ENCODE measurements at places on chromosomes 1 and 21.
A peak's percentile ranks its signal among the peaks of the same experiment; 100 is the strongest.

- no peak for DNase-seq
Observed at GRCh38 chr1:93005252-93005598, 44.0 kb upstream of the DIPK1A start.

DNA sequence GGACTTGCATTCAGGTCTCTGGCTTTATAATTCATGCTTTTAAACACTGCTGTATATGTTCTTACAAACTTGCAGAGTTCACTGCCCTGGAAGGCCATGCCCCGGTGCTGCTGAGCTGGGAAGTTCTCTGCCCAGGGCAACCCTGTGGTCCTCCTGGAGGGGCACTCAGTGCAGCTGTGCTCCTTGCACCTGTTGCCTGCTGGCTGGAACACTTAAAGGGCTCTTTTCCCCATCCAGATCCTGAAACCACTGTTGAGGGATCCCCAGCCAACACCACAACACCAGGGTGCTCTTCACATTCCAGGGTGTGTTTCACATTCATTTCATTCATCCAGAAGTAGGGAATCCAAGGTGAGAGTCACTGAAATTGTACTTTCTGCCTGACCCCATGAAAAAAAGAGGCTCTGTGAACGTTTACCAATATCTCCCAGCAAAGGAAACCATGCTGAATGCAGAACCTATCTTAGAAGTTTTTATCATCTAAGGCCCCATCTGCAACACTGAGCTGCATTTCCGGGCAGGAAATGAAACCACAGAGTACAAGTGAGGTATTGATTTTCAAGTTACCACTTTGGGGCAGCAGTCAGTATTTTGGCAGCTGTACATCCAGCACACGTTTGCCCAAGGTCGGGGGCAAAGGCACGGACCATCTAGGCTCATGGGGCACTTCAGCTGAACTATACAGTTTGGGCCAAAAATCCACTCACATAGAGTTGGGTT is 16.4 kb upstream of the KIAA0040 start:
- DNase-seq, result peak; percentile 9

DNA sequence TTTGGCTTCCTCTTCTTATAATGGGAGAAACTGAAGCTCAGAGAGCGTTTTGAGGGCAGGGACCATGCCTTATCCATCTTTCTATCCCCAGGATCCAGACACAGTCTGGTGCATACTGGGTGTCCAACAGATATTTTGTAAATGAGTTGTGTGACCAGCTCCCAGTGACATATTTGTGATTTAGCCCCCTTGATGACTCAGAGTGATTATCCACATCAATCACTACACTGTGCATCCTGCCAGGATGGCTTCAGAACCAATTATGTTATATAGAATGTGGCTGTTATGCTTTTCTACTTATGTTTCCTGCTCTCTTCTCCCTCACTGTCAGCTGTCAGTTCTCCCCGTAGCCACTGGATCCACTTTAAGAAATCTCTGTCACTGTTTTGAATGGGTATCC is 11.3 kb downstream of the OLFML3 start:
- DNase-seq, result no peak

- DNase-seq, result no peak
Observed at GRCh38 chr1:221902961-221903360, 161.1 kb upstream of the DUSP10 start.

DNA sequence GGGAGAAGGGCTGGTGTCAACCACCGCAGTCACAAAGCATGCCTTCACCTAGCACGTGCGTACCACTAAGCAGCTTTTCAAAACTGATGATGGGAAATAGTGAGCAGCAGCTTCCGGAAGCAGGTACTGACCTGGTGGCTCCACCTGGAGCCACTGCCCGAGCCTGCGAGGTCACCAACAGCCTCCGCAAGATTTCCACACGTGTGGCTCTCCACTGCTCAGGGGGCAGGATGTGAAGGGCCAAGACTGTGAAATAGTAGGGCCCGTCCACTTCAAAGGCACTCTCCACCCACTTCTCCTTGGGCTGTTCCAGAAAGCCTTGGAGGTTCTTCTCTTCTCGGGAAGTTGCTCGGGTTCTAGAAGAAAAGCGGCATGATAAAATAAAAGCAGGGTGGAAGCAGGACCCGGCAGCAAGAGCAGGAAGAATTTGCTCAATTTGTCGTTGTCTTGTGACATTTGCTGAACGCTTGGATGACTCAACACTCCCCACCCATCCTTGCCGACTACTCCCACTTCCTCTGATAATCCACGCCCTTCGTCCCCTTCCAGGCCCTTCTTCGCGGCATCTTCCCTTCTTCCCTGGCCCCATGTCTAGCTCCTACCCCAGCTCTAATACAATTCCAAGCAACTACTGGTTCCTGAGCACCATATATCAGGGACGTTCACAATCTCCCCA is 124.9 kb upstream of the IFFO2 start:
- DNase-seq, result no peak

DNA sequence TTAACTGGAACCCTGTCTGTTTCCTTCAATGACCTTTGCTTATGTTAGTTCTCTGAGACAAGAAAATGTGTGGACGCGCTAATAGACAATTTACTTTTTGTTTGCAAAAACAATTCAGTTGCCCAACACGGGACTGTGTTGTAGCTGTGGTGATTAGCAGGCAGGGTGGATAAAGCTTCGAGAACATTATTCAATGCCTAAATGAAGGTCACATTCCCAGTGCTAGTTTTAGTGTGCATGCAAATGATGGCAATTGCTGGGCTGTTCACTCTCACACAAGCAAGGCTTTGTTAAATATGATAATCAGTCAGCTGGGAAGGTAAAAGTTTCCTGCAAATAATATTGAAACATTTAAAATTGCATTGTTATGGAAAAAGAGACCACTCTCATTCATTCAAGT is 188.4 kb downstream of the BACH1 start:
- no peak for DNase-seq

- DNase-seq, result no peak
Observed at GRCh38 chr1:201396861-201397464, 2.2 kb downstream of the LAD1 start.

- no peak for DNase-seq
Observed at GRCh38 chr1:175599212-175599705, 144.1 kb downstream of the TNR start.

- no peak for DNase-seq
Observed at GRCh38 chr1:241228339-241228738, 128.7 kb downstream of the RGS7 start.

- no peak for DNase-seq
Observed at GRCh38 chr1:27621051-27621920, 13.7 kb downstream of the FGR start.

- no peak for DNase-seq
Observed at GRCh38 chr21:17981060-17981740, 162.0 kb upstream of the C21orf91 start.

DNA sequence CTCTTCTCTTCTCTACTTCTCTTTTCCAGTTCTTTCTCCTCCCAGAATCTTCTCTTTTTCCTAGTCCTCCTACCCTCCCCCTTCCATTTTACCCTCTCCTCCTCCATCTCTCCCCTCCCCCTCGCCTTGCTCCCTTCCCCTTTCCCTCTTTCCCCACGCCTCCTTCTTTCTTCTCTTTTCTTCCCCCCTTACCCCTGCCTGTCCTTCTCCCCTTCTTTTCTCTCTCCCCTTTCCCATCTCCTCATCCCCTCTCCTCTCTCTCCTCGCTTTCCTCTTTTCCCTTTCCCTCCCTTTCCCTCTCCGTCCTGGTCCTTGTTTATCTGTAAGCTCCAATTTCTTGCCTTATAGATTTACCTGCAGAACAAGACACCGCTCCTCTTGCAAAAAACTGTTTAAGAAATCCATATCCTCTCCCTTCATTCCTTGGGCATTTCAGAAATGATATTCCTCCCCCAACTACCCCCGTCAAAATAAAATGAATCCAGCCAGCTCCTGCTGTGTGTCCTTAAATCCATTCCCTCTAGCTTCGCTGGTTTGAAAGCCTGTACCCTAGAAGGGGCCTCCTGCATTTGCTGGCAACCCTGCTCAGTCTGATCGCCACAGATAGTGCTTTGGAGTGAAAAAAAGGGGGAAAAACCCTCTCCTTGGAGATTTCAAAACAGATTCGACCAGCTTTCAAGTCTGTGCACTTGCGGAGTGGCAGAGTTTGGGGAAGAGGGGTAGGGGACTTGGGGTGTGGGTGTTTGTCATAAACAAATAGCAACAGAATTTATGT is 89.4 kb downstream of the PAPPA2 start:
- DNase-seq, result no peak

DNA sequence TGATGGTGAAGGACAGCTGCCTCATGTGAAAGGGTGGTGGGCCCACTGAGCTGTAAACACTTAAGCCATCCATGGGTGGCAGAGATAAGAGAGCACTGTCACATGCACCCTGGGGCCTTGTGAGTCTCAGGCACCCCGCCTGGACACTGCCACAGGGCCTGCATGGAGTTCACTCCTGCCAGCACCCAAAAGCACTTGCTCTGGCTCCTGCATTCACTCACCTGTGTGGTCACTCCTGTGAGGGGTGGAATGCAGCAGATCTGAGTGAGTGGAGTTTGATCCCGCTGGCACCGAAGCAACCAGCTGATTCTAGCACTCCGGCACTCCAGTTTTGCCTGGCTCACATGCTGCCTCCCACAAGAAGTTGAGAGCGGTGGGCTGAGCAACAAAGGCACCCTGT is 1142.1 kb upstream of the PRMT6 start:
- DNase-seq, result no peak

GRCh38 chr1:152036267-152037216 is at the start of gene S100A11:
TSS of gene S100A11 (minus strand) at chr1:152037004. CDS start at chr1:152036915, 89 bp downstream.
- DNase-seq, result no peak

- DNase-seq, result peak; percentile 85
Observed at GRCh38 chr1:87200875-87201638, 127.6 kb upstream of the LMO4 start.

- no peak for DNase-seq
Observed at GRCh38 chr1:203308923-203309331, 3.6 kb downstream of the BTG2 start.

GRCh38 chr1:4380564-4381168 is 273.7 kb upstream of the AJAP1 start:
- no peak for DNase-seq

DNA sequence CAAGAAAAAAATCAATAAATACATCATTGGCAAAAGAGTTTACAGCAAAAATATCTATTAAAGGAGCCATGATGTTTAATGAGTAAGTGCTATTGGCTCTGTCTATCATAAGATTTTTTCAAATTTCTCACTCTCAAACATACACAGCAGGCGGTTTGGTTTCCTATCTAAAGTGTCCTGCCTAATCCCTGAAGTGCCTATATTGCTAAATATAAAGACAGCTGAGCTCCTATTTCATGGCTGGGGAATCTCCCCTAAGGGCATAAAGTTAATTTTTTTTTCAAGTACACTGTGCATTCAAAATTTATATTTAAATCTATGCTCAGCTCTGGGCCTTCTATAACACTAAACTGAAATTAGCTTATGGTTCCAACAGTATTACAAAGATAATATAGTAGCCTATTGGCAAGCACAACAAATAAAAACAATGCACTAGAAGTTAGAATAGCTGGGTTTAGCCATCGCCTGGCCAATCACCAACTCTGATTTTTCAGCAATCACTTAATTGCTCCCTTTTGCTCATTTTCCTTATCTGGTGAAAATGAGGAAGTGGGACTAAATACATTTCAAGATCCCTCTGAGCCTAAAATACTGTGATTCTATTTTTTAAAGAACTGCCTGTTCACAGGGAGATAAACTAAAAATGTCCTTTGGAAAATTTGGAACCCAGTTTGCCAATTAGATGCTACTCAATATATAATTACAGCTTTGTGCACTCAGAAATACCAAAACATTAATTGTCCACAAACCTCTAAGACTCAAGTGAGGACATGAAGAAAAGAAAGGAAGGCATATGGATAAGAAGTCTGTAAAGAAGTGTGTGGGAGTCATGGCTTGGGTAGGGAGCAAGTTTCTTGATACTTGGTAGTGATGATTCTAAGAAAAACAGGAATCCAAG is 62.5 kb downstream of the WDR64 start:
- no peak for DNase-seq

GRCh38 chr1:62070384-62071011 is 124.2 kb upstream of the L1TD1 start:
- DNase-seq, result no peak

DNA sequence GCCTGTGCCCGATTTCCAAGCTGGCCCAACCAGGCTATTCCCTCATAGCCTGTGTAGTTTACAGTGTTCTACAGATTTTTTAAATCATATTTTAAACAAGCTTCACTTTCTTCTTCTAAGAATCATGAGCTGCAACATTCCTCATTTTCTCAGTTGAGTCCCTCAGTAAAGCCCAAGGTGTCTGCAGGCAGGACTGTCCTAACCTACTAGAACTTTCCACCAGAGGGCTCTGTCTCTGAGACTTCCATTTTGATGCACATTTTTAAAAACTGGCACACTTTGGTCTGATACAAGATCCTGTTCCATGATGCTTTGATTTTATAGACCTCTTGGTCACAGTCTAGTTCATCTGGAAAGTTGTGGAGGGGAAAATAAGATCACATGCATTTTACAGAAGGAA is 21.6 kb upstream of the SLAMF6 start:
- DNase-seq, result no peak

Measured in NCI-H1105 (cell line).